ENCODE measurements at places on chromosomes 1 and 21.

DNA sequence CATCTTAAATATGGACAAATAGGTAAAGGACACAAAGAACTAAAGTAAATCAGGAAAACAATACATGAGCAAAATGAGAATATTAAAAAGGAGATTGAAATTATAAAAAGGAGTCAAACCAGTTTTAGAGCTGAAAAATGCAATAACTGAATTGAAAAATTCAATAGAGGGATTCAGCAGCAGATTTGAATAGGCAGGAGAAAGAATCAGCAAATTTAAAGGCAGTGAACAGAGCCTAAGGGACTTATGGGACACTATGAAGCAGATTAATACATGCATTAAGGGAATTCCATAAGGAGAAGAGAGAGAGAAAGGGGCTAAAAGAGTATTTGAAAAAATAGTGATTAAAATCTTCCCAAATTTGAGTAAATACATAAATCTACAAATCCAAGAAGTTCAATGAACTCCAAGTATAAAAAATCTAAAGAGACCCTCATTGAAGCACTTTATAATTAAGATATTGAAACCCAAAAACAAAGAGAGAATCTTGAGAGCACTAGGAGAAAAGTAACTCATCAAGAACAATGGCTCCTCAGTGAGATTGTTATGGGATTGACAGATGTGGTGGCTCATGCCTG lies 2.9 kb downstream of the CFAP107 start:
- no peak for DNase-seq

GRCh38 chr1:114088392-114089299 lies 65.0 kb downstream of the SYT6 start:
- DNase-seq, result no peak

DNA sequence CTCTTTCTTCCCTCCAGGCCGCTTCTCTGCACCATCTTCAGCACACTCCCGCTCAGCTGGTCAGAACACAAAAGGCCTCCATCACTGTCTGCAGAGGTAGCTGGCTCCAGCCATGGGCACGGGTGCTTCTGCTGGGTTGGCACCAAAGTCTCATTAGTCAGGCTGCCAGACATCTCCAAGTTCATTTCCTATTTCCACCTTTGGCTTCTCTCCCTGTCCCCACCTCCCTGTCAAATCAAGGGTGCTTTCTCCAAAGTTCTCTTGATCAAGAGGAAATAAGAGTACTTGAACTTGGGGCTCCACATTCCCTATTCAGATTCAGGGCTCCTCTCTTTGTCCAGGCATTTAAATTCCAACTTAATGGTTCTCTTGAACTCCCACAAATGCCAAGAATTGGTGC lies 33.9 kb upstream of the GRIK3 start:
- DNase-seq, result no peak

- no peak for DNase-seq
Measured at GRCh38 chr1:95974586-95974985, 740.6 kb downstream of the RWDD3 start.
